ENCODE measurements at places on chromosomes 11 and 22. TPM values are rescaled to one million over a fixed set of nuclear protein-coding genes. Genes with fewer than 3 reads are reported as not detected.

Gene CBLIF
- not detected for total RNA-seq

Gene OTOG
- not detected for total RNA-seq

Gene SHISAL1
- not detected for total RNA-seq

Gene ART5
- not detected for total RNA-seq

Gene DKK3
- total RNA-seq, result not detected

Gene CARD18
- not detected for total RNA-seq

Gene RAB38
- 1.9 TPM for total RNA-seq

Gene TTC36
- total RNA-seq, result 1.8 TPM
